ENCODE measurements at places on chromosomes 11 and 22. TPM values are rescaled to one million over a fixed set of nuclear protein-coding genes. Genes with fewer than 3 reads are reported as not detected.

GRCh38 chr11:112211536-112211935 lies 14.7 kb upstream of the PTS start:
- no peak for DNase-seq

THAP7 gene
- 27.1 TPM for total RNA-seq

MYO7A gene
- 5.4 TPM for total RNA-seq

OR52B2 gene
- not detected for total RNA-seq

All from activated B cell treated with CpG ODN at 0.5 μM for 24 hours (primary cell).